Fibroblast of villous mesenchyme (primary cell): ENCODE measurements at places on chromosomes 11 and 22. TPM values are rescaled to one million over a fixed set of nuclear protein-coding genes. Genes with fewer than 3 reads are reported as not detected.

ACAT1 gene
- 70.2 and 75.1 TPM in 2 replicates for total RNA-seq

OR5B21 gene
- total RNA-seq: under 0.01 TPM in 1 of 2 replicates, not detected in the other

PLAAT5 gene
- not detected in 2 replicates for total RNA-seq

ACR gene
- not detected in 2 replicates for total RNA-seq

FAM111A gene
- total RNA-seq: 37.0 and 60.0 TPM in 2 replicates

OR52I2 gene
- not detected in 2 replicates for total RNA-seq

SYNGR1 gene
- total RNA-seq: 8.6 and 12.2 TPM in 2 replicates

CDC42BPG gene
- total RNA-seq: under 0.01 TPM in 2 replicates

POU2AF1 gene
- not detected in 2 replicates for total RNA-seq

VPREB1 gene
- not detected in 2 replicates for total RNA-seq

CST6 gene
- total RNA-seq: under 0.01 TPM in 1 of 2 replicates, not detected in the other

TMEM151A gene
- under 0.01 TPM in 1 of 2 replicates, not detected in the other for total RNA-seq

MAPK8IP1 gene
- 6.5 and 6.8 TPM in 2 replicates for total RNA-seq

TRIM49 gene
- total RNA-seq: not detected in 2 replicates

FAM180B gene
- total RNA-seq: not detected in 2 replicates

HOATZ gene
- not detected in 2 replicates for total RNA-seq

OR10D3 gene
- not detected in 2 replicates for total RNA-seq

SYT12 gene
- 0.43 and 0.64 TPM in 2 replicates for total RNA-seq

SLC22A6 gene
- not detected in 2 replicates for total RNA-seq

SMTNL1 gene
- not detected in 2 replicates for total RNA-seq

MS4A15 gene
- not detected in 2 replicates for total RNA-seq

PATE2 gene
- total RNA-seq: 0.32 TPM in 1 of 2 replicates, not detected in the other

E2F8 gene
- 0.64 and 2.2 TPM in 2 replicates for total RNA-seq

KRTAP5-1 gene
- total RNA-seq: not detected in 2 replicates

OR8D4 gene
- not detected in 2 replicates for total RNA-seq
